ENCODE measurements at places on chromosomes 16 and 17.
A peak's percentile ranks its signal among the peaks of the same experiment; 100 is the strongest.

GRCh38 chr17:9225305-9226101, 204.2 kb downstream of the NTN1 start:
- no peak for DNase-seq

GRCh38 chr17:55731586-55732250, 9.1 kb upstream of the TMEM100 start:
- DNase-seq, result no peak

DNA sequence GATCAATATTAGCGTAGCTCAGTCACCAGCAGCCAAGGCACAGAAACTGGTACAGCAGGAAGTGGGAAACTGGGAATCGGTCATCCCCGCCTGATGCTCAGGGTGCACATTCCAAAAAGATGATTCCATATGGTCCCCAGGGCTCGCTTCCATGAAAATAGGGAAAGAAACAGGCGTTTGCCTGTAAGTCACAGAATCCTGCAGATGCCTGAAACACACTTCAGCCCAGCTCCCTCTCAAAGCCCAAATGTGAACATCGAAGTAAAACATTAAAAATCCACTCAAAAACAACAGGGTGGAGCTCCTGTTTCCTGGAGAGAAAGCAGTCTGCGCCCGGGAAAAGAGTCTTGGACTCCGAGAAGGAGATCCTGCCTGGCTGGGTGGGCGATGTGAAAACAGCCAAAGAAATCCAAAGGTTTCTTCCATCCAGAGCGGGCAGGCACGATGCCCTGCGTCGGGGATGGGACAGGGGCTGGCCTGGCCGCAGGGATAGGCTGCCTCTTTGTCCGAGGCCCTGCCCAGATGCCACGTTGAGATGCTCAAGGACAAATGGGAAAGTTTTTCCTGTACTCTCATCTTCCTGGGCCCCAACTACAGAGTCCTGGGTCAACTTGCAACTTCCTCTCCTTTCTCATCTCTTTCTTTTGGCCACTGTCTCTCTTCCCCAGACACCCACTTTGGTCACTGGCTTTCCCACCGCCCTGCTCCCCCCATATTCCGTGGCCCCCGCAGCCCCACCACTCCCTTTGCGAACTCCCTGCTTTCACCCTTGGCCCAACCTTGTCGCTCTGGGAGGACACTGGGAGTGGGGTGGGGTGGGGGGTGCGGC, 743 bp downstream of the WIPI1 start:
- peak; percentile 44 for DNase-seq

- DNase-seq, result no peak
Measured at GRCh38 chr17:76791053-76791980, 53.4 kb downstream of the MFSD11 start.

- no peak for DNase-seq
Measured at GRCh38 chr17:46000292-46000691, 1.2 kb downstream of the STH start.

- DNase-seq, result no peak
Measured at GRCh38 chr17:6506679-6507231, 49.6 kb downstream of the PITPNM3 start.

- DNase-seq, result peak; percentile 95
Measured at GRCh38 chr16:2977440-2977839, 2.8 kb downstream of the PKMYT1 start.

GRCh38 chr17:8691931-8692330, 52.7 kb downstream of the CCDC42 start:
- DNase-seq, result no peak

DNA sequence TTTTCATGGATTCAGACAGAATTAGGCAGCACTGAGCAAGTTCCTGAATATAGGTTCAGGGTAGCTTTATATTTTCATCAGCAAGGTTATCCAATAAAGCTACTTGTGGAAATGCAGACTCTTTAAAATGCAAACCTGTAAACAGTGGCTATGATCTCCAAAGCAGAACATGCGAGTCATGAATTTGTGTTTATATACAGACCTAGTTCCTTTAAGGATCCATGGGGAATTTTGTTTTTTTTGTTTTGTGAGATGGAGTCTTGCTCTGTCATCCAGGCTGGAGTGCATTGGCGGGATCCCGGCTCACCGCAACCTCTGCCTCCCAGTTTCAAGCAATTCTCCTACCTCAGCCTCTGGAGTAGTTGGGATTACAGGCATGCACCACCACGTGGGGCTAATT, 14.8 kb downstream of the CLEC16A start:
- DNase-seq, result no peak

DNA sequence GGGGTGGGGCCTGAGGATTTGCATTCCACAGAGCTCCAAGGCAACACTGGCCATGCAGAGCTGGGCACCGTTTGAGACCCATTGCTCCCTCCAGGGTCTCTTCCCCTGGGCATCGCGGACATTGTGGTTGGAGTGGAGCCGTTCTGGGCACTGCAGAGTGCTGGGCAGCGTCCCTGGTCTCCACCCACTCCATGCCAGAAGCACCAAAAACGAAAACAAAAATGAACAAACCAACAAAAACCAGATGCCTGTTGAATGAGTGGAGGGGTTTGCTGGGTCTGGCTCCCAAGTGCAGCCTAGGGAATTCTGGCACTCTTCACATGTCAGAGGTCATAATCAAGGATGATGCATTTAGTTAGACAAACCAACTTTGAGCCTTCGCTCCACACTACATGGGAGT, 17.9 kb downstream of the WNT9B start:
- DNase-seq, result no peak

All from NCI-H1092 treated with DMSO at 0.1 percent for 48 hours (cell line).